Kidney (tissue), 22 donors: ENCODE measurements at places on chromosomes 3 and 15. TPM values are rescaled to one million over a fixed set of nuclear protein-coding genes. Genes with fewer than 3 reads are reported as not detected.

Gene NTRK3
- total RNA-seq: 25.5 TPM

Gene GRK7
- not detected for total RNA-seq

Gene HHATL
- total RNA-seq: not detected

Gene PRSS50
- total RNA-seq: 0.35 TPM

Gene DOCK3
- 0.54 TPM for total RNA-seq

Gene FRMD4B
- 50.5 TPM for total RNA-seq

Gene ATP13A5
- total RNA-seq: not detected

Gene AADACL2
- total RNA-seq: not detected

Gene FAN1
- total RNA-seq: 23.7 TPM

Gene MCF2L2
- total RNA-seq: 1.7 TPM

Gene SAMD7
- total RNA-seq: not detected

Gene PXYLP1
- total RNA-seq: 11.9 TPM

Gene SNX33
- total RNA-seq: 20.2 TPM

Gene GRIP2
- 3.0 TPM for total RNA-seq

Gene IL20RB
- total RNA-seq: 0.79 TPM

Gene SCG3
- 0.13 TPM for total RNA-seq

Gene ST8SIA2
- total RNA-seq: 0.38 TPM

Gene LARP6
- total RNA-seq: 21.0 TPM

Gene DPPA2
- total RNA-seq: 0.19 TPM

Gene GUCA1C
- not detected for total RNA-seq

Gene P2RY12
- 2.2 TPM for total RNA-seq
